ENCODE measurements at places on chromosomes 2 and 18.

DNA sequence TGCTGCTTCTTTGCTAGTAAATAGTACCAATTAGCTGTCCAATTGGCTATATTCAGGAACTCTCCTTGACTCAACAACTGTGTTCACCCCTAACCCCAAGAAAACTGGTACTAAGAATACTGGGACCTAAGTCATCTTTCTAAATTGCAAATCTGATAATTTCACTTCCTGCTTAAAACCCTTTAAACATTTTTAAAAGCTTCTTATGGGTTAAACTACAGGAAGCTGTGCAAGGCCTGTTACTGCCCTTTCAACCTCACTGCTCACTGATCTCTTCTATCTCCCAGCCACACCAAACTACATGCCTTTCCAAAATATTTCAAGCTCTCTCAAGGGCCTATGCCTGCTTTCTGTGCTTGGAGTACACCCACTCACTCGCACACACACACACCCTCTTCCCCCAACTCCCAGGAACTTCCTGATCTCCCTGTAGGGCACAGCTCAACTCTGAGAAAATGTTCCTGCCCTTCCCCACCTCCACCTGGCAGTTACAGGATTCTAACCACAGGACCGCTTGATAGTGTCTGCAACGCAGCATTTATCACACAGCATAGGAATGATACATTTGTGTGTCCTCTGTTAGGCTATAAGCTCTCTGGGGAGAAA lies 6.7 kb downstream of the LMAN1 start:
- no peak for DNase-seq

DNA sequence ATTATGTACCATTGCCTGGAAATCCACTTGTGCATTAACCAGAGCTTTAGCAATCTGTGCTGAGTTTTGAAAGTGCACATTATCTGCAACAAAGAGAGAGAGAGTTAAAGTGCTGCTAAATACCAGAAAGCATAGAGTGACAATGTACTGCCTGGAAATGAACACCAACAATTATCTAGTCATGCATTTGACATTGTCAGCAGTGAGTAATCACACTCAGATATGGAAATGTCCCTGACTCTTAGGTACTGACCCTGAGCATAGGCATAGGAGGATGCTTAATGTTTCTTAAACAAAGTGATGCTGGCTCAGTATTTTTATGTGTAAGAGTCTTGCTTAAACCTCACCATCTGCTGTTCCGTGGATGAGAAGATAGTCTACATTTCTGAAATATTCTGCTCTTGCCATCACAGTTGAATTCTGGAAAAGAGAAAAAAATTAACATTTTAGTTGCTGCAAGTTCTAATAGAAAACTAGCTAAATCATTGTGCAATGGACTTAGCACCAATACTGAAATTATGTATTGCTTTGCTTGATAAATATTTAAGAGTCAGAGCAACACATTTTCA lies 20.8 kb upstream of the GCG start:
- peak; percentile 8 for DNase-seq

DNA sequence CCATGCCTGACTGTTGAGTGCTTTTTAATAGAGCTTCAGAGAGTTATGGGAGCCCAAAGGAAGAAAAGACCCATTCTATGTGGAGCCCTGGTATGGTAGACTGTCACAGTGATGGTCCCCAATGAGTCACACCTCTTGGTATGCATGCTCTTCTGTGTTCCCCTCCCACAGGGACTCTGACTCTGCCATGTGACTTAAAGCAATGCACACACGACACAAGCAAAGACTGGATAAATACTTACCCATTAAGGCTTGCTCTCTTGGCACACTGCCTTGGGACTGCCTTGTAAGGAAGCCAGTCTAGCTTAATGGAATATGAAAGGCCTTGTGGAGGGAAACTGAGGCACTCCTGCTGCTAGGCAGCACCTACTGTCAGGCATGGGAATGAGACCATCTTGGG lies 16.7 kb upstream of the DTNB start:
- peak; percentile 31 for DNase-seq

GRCh38 chr2:30639836-30640235 lies 167.4 kb downstream of the CAPN13 start:
- no peak for DNase-seq

DNA sequence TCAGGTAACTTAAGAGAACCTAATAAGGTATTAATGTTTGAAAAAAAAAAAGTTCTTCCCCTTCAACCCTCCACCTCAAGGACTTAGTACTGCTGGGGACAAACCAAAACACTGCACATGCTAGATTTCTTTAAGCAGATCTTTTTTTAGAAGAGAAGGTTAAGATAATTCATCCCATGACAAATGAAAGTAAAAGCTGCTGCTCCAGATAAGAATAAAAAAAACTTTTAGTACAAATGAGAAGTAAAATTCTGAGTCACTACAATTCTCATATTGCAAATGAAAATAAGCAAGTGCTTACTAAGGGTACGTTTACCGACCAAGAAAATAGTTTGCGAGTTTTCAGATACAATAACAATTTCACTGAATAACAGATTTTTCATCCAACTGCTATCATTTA lies 8.9 kb downstream of the STAM2 start:
- DNase-seq: peak; percentile 37
